ENCODE measurements at places on chromosomes 5 and 9.

DNA sequence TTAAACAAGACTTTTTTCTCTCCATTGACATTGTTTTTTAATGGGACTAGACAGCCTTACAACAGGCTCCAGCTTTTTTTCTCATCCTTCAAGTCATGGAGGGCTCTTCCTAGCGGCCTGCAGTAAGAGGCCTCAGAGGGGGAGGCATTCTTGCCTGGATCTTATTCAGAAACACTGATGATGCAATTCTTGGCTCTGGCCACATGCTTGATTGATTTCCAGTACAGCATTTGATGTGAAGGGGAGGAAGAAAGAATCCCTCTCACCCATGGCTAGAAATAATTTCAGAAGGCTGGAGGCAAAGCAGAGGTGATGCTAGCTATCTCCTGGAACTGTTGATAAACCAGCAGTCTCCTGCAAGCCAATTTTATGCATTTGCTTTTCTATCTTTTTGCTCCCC is 324.8 kb downstream of the PRELID2 start:
- no peak for DNase-seq

- DNase-seq = no peak
Observed at GRCh38 chr5:176559683-176560082, 10.5 kb downstream of the CDHR2 start.

GRCh38 chr5:109830955-109831502 is 141.3 kb downstream of the MAN2A1 start:
- DNase-seq = no peak

DNA sequence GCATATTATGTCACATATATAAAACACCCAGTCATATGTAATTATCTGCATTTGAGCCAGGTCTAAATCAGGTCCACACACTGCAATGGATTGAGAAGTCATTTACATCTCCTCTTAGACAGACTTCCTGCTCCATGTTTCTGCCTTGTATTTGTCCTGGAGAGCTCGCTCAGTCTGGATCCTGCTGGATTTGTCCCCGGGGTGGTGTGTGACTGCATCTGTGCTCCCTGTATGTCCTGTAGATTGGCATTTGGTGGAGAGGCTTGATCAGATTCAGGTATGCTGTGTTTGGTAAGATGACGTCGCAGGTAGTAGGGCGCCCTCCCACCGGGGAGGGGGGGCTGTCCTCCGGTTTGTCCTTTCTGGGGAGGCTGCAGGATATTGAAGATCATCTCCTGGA is 33.6 kb upstream of the IER5L start:
- DNase-seq = no peak

DNA sequence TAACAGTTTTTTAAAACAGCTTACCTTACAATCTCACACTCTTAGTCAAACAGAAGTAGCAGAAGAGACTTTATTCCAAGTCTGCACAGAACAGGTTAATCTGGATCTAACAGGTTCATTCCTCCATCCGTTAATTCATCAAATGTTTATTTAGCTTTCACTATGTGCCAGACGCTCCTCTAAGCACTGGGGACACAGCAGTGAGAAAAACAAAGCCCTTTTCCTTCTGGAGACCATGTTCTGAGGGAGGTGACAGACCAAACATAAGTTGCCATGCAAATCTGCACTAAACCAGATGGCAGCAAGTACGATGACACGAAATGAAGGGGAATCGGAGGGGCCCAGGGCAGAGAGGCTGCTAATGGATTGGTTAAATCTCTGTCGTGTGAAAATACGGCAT is 17.1 kb upstream of the GLIPR2 start:
- no peak for DNase-seq

Data from posterior cingulate gyrus (tissue), 11 donors.